ENCODE measurements at places on chromosomes 1 and 21.

DNA sequence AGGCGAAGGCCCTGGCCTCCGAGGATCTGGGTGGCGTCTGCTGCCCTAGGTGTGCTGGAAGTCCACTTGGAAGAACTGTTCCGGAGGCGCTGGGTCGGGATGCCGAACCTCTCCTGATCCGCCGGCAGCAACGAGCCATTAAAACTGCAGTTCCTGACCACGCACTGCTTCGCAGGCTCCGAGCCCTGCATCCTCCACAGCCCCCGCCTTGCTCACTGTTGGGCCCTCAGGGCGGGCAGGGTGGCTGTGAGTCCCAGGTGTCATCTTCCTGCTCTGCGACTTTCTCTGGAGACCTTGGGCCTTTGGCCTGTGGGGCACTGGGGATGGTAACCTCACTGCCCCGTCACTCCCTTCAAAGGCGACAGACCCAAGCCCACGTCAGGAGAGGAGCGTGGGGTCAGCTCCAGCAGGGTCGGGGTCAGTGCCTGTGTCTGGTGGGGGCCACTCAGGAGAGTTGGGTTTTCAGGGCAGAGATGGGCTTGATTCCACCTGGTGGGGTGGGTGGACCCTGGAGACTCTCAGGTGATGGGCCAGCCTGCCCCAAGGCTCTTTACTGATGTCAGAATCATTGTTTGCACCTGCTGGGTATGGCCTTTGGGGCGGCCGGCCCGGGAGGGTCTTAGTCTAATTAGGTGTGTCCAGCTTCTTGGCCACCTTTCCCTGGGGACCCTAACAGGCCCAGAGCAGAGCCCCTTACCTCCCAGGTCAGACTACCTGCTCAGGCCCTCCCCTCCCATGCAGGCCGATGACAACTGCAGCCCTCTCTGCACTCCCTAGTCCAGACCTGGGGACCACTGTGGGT is 3.1 kb downstream of the PRXL2B start:
- ATAC-seq = no peak

- peak; percentile 31 for ATAC-seq
Observed at GRCh38 chr1:18957532-18958300, 1.2 kb upstream of the IFFO2 start.

DNA sequence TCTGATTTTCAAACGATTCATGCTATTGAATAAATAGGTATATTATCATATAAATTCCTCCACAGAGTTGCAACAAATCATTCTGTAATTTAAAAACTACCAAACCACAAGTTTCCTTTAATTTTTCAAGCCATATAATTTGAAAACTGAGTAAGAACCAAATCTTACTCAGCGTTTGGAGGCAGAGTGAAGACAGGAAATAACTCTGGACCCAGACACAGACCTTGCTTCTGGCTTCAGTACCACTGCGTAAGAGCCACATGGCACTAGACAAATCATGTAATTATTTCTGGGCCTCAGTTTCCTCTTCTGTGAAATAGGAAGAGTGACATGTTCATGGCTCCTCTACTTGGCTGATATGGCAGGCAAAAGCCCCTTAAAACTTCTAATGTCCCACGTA is 82.4 kb downstream of the SMYD2 start:
- ATAC-seq = no peak

DNA sequence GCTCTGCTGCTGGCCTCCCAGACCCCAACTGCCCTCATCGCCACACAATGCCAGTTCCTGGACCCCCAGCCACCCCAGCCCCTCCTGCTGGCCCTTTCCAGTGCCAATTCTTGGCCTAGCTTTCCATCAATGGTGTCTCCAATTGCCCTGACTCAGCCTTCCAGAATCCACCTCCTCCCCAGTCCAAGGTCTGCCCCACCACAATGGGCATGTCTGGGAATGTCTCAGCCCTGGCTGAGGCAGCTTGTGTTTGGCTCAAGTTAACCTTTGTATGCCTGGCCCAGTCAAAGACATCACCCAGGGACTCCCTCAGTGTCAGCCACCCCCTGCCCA is 16.4 kb downstream of the ALDH4A1 start:
- ATAC-seq = no peak

- ATAC-seq = no peak
Observed at GRCh38 chr1:57623791-57624538, 200.1 kb upstream of the DAB1 start.

GRCh38 chr1:204087181-204087892 is 14.4 kb downstream of the SOX13 start:
- ATAC-seq = no peak

DNA sequence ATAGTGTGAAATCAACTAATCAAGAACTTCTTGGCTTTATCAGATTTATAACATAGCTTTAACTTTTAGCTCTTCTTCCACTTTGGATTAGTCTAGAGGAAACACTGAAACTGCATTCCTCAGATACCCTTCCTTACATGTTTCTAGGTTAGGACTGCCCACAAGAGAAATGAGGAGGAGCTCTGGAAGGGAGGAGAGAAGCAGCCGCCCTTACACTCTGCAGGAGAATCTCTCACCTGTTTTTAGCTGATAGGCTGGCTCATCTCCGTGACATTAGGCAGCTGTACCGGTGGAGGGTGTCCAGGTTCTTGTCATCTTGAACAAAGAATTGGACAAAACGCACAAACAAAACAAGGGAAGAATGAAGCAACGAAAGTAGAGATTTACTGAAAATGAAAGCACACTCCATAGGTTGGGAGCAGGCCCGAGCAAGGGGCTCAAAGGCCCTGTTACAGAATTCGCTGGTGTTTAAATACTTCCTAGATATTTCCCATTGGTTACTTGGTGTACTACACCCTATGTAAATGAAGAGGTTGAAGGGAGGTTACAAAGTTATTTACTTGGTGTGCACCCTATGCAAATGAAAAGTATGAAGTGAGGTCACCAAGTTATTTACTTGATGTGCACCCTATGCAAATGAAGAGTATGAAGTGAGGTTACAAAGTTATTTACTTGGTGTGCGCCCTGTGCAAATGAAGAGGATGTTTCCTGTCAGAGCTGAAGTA is 524.9 kb upstream of the CHRM3 start:
- no peak for ATAC-seq

DNA sequence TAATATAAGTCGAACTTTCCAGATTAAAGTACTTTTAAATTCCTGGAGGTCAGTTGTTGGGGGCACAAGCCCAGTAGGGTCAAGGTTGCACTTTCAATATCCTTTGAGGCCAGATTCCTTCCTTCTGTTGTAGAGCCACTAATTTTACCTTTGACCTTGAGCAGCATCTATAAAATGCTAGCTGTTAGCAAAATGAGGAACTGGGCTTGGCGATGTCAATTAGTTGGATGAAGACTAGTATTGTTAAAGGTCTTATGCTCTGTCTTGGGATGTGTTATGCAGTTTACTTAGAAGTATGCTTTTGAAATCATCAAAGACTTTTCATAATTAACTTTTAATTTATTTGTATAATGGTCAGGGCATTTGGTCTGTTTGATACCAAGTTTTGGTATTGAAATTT is 425.9 kb upstream of the PROX1 start:
- no peak for ATAC-seq

GRCh38 chr1:214386747-214387146 is 105.8 kb downstream of the SMYD2 start:
- peak; percentile 89 for ATAC-seq

DNA sequence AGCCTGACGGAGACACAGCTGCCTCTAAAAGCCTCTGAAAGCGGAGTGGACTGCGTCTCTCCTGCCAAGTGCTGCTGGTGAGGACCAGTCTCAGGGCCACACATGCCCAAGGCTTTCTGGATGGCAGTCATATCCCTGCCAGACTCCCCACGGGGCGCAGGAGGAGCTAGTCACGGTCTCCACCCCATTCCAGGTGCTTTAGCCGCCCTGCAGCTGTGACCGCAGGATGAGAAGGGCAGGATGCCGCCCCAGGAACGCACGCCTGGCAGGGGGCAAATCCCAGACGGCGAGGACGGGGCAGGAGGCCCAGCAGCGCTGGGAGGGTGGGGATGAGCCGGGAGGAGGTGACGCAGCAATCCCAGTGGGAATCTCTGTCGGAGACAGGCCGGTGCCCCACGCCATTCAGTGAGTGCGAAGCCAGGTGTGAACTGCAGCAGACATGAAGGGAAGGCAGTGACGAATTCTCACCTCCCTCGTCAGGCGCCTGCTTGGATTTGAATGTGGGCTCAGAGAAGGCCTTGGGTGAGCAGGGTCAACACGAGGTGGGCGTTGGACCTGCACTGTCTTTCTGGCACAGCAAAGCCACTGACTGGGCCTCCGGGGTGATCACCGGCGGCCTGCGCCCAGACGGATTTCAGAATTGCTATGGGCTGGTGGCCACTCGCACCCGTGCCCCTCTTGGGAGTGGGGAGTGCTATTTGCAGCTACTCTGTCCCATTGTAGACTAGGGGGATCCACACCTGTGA is 38.5 kb upstream of the SLC19A1 start:
- ATAC-seq = no peak

GRCh38 chr1:80639777-80640533 is 1160.8 kb upstream of the ADGRL2 start:
- no peak for ATAC-seq

GRCh38 chr1:37434292-37435225 is 39.8 kb upstream of the ZC3H12A start:
- peak; percentile 86 for ATAC-seq

DNA sequence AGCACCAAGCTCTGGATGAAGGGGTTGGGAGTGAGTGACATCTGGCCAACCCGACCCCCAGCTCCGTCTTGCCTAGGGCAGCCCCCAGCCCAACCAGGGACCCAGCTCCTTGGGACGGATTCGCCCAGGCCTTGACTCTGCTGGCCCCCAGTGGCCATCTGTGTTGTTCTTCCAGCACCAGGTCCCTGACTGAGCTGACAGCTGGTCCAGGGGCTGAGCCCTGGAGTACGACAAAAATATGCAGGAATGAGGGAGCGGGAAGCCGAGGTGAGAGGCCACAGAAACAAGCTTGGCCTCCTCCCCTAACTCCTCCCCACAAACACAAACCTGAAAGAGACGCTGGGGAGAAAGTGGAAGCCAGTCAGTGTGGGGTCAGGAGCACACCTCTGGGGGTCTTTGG is 55.0 kb upstream of the PAX7 start:
- ATAC-seq = no peak

GRCh38 chr1:176733661-176734060 is 270.7 kb downstream of the PAPPA2 start:
- ATAC-seq = no peak

DNA sequence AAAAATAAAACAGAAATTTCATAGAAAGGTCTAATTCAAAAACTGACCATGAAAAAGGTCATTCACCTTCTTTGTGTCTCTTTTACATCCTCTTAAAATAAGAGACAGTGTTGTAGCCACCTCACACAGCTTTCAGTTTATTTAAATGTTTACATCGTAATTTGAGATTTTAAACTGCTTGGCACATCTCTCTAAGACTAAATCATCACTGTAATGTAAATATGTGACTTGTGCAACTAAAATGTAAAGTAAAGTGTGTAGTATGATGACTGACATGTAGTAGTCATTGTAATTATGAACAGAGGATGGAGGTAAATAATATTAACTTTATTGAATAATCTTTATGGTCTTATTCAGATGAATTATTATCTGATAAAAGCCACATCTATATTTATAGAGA is 283.9 kb downstream of the KCNT2 start:
- ATAC-seq = no peak

DNA sequence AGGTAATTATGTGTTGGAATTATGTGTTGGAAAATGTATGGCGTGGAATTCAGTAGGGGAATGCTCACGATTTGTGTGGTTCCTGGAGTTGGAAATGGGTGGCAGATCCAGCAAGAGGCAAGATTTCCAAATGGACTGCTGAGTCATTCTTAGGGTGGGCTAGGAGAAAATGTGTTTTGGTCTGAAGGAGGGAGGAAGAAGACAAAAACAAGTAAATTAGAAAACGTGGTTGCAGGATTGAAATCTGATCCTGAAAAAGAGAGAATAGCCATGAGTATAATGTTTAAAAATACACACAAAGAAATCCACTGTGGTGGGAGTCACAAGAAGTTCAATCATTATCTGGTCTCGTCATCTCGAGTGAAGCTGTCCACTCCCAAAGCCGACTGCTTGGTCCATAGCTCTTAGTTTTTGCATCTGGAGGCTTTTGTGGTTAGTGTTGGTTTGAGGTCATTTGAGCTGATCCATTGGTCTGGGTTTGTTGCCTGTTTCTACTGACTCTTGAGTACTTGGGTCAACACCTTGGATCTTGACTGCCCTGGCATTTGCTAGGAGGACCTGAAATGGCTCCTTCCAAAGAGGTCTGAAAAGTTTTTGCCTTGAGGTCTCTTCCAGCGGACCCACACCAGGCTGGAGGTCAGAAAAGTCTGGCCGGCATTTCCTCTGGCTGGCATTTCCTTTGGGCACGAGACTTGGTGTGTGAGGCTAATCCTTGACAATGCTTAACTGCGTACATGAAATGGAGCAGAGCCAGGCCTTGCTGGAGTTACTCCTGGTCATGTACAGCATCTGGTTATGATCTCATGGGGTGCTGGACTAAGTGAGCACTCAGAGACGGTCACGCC is 9.2 kb downstream of the MX2 start:
- no peak for ATAC-seq

DNA sequence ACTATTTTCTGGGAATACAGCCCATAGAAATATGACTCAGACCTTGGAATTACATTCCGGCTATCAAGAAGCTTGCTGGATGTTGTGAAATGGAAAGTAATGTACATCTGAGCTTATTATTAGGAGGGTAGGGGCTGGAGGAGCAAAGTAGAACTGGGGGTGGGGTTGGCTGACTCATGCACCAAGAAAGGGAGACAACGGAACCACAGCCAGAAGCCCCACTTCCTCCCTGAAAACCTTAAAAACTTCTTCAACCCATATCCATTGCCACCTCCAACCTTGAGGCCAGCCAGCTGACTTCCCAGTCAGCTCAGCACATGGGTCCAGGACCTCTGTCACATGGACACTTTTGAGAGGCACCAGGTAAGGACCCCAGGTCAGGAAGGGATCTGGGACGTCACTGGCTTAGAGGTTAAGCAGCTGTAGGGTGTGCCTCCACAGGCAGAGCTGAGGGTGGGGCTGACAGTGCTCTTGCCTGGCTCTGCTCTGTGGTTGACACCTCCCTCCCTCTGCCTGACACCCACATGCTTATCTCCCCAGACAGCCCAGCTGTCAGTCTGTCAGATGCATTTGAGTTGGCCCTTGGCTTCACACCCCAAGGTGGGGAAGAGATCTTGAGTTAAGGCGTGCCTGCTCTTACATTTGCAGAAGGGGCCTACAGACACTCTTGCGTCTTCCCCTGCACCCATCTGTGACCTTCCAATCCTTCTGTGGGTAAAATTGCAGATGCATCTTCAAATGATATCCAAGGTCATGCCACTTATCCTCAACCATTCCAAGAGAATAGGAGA is 5.7 kb upstream of the ZNF683 start:
- ATAC-seq = peak; percentile 93

GRCh38 chr1:67682659-67683197 is 2.3 kb upstream of the GADD45A start:
- ATAC-seq = no peak

DNA sequence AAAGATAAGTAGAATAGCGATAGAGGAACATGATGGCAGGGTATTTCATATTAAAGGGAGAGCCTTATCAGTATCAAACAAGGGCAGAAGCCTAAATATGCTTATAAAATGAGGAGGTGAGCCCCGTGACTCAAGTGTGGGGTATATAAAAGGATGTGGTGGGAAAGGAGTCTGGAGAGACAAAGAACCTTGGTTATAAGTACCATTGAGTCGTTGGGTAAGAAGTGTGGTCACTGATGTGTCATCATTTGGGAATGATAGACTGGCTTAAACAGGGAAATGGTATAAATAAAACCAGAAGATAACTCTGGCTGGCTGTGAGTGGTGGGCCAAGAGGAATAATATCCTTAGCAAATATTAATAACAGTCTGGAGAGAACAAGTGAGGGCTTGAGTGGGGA is 10.9 kb upstream of the CD5L start:
- no peak for ATAC-seq

All from activated T-helper 17 cell treated with anti-CD3 and anti-CD28 coated beads, Interleukin-2, amount 50 U/mL, for 72 hours (primary cell).